ENCODE measurements at places on chromosomes 11 and 22.
A peak's percentile ranks its signal among the peaks of the same experiment; 100 is the strongest.

- no peak for DNase-seq
Measured at GRCh38 chr22:35175392-35175791, 81.9 kb upstream of the HMGXB4 start.

DNA sequence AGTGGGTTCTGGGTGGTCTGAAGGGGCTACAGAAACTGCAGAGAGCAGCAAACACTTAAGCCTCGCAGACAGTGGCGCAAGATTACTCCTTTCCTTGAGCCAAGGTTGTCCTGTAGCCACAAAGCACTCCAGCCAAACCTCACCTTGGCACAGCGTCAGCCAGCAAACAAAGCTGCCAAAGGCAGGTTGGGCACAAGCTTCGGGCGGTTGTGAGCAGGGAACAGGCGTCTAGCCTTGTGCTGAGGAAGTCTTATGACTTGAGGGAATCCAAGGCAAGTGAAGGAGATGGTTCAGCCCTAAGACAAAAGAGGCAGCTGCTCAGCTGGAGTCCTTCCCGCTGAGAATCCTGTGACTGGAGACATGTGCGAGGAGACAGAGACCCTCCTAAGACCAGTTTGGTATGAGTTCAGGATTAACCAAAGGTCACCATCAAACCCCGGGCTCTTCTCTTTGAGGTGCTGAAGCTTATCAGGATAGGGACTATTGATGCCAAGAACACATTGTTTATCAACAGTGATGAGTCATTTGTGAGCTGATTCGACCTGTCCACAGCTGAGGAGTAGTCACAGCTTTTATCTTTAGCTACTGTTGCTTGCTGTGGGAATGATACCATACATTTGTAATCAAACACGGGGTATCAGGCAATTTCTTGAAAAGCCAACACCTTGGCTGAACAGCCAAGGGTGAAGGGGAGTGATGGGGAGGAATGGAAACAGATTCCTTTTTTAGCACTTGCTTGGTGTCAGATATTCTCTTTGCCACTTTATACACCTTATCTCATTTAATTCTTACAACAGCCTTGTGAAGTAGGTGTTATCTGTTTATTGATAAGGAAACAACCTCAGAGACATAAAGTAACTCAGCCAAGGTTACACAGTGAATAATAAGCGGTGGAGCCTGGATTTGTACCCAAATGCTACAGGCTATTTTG lies 4.6 kb downstream of the ADM start:
- peak; percentile 64 for DNase-seq

GRCh38 chr11:3121931-3122774 lies 43.0 kb downstream of the OSBPL5 start:
- no peak for DNase-seq

- DNase-seq, result no peak
Measured at GRCh38 chr11:2892967-2893528, 7.5 kb upstream of the CDKN1C start.

GRCh38 chr11:64790205-64791095 lies 12.1 kb upstream of the SF1 start:
- DNase-seq, result no peak

DNA sequence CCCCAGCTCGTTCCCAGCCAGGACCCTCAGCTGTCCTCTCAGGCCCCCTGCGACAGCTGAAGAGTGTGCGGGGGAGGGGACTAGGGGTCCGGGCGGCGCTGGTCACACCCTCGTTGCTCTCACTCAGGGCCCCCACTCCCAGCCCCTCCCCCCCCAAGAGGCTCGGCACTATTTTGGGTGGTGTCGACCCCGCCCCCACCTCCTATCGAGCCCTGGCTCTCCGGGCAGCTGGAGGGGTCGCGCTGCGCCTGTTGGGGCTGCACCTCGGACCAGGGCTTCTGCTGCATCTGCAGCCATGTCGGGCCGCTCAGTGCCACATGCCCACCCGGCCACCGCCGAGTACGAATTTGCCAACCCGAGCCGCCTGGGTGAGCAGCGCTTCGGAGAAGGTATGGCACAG lies at the start of gene HSPB2:
HSPB2 (plus strand) TSS at position 200 of the 400 bp plus-strand sequence; CDS start at position 296, 96 bp downstream.
- peak; percentile 8 for DNase-seq

DNA sequence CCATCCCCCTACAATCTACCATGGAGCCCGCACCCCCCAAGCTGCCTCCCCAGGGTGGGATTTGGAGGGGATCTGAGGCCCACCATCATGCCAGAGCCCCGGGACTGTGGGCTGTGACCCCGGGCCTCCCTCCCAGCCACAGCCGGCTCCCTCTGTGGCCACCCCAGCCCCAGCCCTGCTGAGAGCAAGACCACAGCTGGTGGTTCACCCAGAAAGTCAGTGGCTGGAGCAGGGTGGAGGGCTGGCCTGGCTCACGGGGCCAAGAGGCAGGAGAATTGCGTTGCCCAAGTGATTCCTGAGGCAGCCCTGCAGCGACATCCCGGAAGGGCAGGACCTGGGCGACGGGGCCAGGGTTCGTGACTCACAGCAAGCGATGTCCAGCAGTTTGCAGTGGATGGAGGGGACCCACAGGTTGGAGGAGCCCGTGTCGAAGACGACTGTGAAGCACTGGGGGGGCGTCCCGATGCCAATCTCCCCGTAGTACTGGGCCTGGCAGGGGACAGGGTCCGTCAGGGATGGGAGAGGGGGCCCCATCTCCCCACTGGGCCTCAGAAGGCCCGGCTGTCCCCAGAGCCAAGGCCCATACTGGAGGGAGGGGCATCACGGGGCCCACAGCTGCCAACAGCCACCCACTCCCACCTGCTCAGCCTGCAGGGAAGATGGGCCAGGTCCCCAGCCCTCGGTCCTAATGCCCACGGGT lies 4.4 kb downstream of the CTSD start:
- no peak for DNase-seq

DNA sequence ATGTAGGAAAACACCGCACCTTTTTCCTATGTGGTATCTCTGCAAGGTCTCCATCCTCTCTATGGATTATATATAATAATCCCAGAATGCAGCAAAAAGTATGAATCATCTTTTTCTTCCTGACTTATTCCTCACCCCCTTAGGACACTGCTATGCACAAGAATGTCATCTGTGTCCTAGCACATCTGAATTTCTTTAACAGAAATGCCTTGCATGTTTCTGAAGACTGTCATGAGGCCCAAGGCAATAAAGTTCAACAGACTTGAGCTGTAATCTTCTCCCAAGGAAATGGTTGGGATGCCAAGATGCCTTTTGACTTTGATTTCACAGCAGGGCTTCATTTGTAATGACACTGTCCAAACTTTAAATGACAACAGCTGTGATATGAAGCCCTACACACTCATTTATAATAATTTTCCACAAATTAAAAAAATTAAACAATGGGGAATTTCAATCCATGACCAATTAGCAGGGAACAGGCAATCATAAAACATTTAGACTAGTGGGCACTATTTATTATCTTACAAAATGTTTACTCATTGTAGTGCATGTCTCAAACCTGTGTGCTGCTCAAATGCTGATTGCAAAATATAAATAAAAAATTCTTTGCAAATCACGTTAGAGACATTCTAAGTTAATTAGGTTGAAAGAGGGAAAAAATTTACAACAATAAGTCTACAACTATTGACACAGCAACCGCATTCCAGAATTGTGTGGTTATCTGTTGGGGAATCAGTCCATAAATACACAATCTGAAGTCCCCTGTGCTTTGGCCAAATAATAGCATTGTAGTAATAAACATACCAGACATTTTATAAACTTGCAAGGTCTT lies 242.3 kb downstream of the SWAP70 start:
- DNase-seq, result no peak

DNA sequence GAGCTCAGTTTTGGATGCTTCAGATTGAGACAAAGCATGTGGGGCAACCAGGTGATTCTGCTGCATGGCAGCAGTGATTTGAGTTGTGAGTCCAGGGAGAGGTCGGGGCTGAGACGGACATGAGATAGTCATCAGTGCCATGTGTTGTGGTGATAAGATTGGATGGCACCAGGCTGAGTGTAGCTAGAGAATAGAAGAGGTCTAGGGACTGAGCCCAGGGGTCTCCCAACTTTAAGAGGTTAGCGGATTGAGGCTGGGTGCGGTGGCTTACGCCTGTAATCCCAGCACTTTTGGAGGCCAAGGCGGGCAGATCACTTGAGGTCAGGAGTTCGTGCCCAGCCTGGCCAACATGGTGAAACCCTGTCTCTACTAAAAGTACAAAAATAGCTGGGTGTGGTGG lies 6.3 kb upstream of the CTSD start:
- DNase-seq, result no peak

GRCh38 chr11:77126861-77127234 lies 1.2 kb upstream of the MYO7A start:
- no peak for DNase-seq

GRCh38 chr11:131418189-131418588 lies 47.8 kb downstream of the NTM start:
- DNase-seq, result no peak

- DNase-seq, result no peak
Measured at GRCh38 chr11:86355256-86355655, 19.4 kb upstream of the CCDC81 start.

GRCh38 chr11:57349491-57350274 lies 11.5 kb downstream of the P2RX3 start:
- DNase-seq, result peak; percentile 20

- no peak for DNase-seq
Measured at GRCh38 chr11:43419460-43419859, 60.7 kb downstream of the TTC17 start.

DNA sequence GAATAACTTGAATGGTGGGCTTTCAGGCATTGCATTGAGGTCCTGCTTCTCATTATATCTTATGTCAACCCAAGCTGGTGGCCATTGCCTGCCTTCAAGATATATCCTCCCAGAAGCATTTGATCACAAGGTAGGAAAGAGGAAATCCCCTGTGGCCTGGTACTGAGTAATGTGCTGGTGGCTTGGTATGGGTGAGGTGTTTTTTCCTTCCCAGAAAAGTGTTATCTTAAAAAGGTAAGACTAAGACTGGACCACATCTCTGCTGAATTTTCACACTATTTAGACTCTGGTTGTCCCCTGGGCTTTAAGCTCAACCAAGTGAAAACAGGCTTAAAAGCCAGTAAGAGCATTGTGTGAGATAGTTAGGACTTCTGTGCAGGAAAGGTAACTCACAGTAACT lies 3.7 kb downstream of the INSC start:
- DNase-seq, result no peak

- no peak for DNase-seq
Measured at GRCh38 chr11:33880979-33881378, 10.9 kb downstream of the LMO2 start.

DNA sequence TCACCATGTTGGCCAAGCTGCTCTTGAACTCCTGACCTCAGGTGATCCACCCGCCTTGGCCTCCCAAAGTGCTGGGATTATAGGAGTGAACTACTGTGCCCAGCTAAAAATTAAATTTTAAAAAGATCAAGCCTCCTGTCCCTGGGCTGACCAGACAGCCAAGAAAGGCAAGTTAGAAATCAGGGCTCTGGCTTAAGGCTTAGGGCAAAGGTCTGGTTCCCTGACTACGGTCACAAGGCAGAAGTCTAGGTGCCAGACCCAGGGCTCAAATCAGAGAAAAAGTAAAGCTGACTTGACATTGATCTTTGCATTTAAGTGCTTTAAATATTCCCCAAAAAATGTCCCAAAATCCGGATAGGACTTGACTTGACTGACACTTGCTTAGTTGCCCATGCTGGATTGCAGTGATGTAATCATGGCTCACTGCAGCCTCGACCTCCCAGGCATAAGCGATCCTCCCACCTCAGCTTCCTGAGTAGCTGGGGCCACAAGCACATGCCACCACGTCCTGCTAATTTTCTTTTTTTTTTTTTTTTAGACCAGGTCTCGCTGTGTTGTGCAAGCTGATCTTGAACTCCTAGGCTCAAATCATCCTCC lies 17.3 kb upstream of the CRKL start:
- no peak for DNase-seq

- no peak for DNase-seq
Measured at GRCh38 chr11:112871909-112872500, 89.2 kb upstream of the NCAM1 start.
